Stimulated activated CD4-positive, alpha-beta T cell treated with anti-CD3 and anti-CD28 coated beads, Interleukin-4, amount 100 ng/mL, for 1 hour (primary cell): ENCODE measurements at places on chromosomes 11 and 22.

GRCh38 chr22:25966448-25966913 lies 202.8 kb upstream of the SEZ6L start:
- no peak for DNase-seq

GRCh38 chr11:72781063-72781312 lies 12.9 kb downstream of the STARD10 start:
- no peak for DNase-seq

DNA sequence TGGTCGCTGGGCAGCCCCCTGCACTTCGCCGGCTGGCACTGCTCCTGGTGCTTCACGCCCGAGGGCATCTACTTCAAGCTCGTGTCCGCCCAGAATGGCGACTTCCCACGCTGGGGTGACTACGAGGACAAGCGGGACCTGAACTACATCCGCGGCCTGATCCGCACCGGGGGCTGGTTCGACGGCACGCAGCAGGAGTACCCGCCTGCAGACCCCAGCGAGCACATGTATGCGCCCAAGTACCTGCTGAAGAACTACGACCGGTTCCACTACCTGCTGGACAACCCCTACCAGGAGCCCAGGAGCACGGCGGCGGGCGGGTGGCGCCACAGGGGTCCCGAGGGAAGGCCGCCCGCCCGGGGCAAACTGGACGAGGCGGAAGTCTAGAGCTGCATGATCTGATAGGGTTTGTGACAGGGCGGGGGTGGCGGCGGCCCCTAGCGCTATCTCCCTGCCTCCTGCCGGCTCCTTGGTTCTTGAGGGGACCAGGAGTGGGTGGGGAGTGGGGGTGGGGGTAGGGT lies 13.5 kb upstream of the MIEF1 start:
- DNase-seq, result no peak

- peak; percentile 31 for DNase-seq
These were observed at the start of gene PRSS23 for GRCh38 chr11:86800076-86800959. Gene PRSS23 (plus strand): TSS chr11:86800542. CDS start chr11:86807644, 7,102 bp downstream.

DNA sequence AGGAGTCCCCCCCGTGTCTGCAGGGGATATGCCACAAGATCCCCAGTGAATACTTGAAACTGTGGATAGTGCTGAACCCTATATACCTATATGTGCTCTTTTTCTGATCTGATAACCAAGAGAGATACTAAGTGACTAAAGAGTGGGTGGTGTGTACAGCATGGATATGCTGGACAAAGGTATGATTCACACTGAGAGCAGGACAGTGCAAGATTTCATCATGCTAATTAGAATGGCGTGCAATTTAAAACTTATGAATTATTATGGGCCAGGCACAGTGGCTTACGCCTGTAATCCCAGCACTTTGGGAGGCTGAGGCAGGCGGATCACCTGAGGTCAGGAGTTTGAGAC lies 90.2 kb upstream of the ALKBH3 start:
- DNase-seq, result no peak

DNA sequence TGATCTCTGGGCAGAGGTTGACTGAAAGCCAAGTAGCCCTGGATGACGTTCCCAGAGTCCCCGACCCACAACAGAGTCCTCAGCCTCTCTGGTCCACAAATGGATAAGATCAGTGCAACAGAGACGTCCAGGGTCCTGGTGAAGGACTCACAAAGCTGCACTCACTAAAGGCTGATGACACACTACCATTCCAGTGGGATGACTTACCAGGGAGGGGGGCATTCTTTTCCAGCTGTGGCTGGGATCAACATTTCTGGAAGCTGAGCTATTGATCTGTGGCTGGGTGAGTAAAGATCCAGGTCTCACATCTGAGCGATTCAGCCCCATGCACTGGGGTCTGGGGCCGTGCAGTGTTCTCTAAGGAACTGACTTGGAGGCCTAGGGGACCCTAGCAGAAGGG lies 296.2 kb downstream of the NTM start:
- no peak for DNase-seq

GRCh38 chr11:119019996-119020395 lies 1.4 kb downstream of the TRAPPC4 start:
- no peak for DNase-seq

GRCh38 chr11:113313601-113314000 lies 782 bp upstream of the TTC12 start:
- DNase-seq, result no peak

DNA sequence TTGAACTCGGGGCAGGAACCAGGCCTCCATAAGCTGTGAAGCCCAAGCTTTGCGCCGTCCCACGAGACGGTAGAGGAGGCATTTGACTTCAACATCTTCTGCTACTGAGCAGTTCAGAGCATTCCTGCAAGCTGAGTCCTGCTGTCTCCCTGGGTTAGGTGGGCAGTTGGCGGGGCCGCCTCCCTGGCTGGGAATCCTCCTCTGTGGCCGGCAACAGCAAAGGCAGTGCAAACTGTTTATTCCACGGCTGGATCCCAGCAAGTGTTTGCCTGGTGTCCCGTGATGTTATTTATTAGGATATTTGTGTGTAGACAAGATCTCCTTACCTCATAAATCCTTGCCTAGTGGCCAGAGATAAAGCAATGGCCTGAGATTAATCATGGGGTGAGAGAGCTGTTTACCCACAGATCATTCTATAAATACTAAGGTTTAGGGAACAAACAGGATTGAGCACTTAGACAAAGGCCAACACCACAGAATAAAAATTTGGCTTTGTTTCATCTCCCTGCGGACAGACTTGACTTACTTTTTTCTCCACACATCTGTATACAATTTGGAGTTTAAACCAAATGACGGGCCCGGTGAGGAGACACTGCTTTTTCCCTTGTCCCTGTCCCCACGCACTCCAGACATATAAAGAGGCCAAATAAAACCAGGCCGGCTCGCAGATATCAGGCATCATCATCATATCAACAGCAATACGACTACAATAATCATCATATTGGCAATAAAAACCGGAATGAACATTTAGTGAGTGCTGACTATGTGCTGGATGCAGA lies 63.4 kb downstream of the NAT10 start:
- no peak for DNase-seq

DNA sequence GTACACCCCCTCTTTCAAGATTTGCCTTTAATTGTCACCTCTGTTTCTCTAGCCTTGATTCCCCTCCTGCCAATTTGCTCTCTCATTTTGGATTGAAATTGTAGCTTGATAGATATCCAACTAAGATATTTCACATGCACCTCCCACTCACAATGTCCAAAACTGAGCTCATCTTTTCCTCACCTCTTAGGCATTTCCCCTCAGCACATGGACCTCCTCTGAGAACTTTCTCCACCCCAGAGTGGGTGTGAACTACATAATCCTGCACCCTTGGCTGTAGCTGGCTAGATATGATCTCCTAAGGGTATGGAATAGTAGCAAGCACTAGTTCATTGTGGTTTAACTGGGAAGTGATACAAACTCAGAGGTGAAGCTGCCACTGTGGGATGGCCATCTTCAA lies 91.5 kb upstream of the SESN3 start:
- no peak for DNase-seq

DNA sequence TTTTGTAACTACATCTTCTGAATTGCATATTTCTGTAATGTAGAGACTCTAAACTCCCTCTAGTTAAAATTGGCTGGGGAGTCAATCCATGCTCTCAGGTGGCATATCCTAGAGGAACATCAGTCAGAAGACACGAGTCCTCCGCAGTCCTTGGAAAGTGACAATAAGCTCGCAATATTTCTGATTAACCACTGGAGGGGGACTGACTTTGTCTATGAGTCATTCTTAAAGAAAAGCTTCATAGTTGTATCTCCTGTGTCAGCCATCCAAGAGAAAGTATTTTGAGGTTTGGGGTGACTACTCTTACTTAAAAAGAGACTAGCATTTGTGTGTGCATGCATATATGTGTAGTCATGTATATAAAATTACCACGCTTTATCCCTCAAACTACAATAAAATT lies 60.2 kb downstream of the SLN start:
- DNase-seq, result no peak

DNA sequence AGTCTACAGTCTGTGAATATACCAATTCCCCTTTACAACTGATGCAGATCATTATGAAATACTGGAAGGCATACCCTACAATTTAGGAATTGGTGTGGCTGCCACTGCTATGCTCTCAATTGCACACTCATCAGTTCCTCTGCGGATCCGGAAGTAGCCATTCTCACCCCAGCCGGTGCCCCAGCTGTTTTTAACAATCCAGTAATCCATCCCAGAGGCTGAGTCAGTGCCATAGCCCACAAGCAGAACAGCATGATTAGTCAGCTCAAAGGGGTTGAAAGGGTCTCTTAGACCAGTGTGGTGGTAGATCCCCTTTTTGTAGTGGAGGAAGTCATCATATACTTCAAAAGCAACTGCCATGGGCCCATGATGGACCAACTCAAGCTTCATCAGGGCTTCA lies 43.6 kb downstream of the CTSC start:
- no peak for DNase-seq

DNA sequence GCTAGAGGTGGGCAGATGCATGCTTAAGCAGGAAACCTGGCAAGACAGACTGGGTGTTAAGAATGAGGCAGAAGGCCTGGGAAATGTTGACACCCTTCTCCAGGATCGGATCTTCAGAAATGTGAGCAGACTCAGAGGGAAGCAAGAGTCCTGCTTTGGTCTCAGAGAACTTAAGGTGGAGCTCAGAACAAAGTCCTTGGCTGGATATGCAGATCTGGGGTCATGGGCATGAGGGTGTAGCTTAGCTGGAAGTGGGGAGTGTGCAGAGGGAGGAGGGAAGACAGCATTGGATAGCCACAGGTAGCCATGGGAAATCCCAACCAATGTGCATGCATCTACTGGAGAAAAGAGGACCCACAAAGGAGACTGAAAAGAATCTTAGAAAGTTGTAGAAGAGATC lies 58.6 kb upstream of the CDON start:
- DNase-seq, result no peak

DNA sequence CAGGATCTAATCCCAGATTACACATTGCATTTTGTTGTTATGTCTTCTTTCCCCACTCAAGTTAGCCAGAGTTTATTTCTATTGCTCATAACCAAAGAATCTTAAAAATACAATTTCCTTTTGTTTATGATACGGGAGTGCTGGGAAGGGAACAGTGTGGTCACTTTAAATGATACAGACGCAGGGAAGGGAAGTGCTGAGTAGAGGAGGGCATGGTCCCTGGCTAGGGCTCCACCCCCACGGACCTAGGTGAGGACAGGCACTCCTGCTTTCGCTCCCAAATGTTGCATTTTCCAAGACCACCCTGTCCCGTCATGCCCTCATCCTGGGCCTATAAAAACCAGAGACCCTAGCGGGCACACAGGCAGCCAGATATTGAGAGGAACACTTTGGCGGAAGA lies 30.6 kb upstream of the NARS2 start:
- no peak for DNase-seq

DNA sequence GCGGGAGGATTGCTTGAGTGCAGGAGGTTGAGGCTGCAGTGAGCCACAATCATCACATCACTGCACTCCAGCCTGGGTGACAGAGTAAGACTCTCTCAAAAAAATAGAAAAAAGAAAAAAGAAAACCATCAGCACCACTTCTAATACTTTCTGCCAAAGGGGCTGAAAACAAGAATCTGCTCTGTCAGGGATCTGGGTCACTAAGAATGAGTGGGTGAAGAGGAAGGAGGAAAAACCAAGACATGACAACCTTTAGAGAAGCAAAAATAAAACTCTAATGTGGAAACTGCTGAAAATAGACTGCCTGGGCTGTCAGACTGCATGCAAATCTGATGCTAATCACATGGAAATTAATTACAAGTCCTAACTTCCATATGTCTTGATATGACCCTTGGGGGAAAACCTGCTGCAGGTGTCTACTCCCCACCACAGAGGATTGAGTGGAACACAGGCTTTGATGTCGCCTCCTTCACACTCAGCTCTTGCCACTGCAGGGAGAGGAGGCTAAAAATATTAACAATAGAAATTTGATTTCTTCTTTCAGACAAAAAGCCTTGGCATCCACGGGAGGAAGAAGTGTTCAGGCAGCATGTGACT lies 62.5 kb upstream of the CRTAM start:
- no peak for DNase-seq

GRCh38 chr11:12882670-12883069 lies 126.4 kb upstream of the RASSF10 start:
- no peak for DNase-seq

GRCh38 chr11:72426103-72426757 lies 8.1 kb downstream of the CLPB start:
- no peak for DNase-seq

- no peak for DNase-seq
These were observed 13.1 kb downstream of the PTPN5 start for GRCh38 chr11:18778468-18778867.

- no peak for DNase-seq
These were observed 978 bp downstream of the C11orf87 start for GRCh38 chr11:109422870-109423465.

DNA sequence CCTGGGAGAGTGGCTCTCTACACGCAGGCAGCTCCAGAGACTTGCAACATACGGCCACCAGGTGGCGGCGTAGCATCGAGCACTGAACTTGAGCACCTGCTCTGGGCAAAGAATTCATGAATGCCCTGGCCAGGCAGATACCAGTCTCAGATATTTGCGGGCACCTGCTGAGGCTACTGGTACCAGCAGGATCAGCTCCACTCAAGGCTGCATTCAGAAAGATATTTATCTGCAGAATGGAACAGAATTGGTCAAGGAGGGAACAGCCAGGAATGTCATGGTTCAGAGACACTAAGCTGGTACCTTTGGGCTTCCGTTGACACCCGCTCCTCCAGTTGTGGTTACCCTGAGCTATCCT lies 10.8 kb upstream of the CCDC86 start:
- DNase-seq, result peak; percentile 82

DNA sequence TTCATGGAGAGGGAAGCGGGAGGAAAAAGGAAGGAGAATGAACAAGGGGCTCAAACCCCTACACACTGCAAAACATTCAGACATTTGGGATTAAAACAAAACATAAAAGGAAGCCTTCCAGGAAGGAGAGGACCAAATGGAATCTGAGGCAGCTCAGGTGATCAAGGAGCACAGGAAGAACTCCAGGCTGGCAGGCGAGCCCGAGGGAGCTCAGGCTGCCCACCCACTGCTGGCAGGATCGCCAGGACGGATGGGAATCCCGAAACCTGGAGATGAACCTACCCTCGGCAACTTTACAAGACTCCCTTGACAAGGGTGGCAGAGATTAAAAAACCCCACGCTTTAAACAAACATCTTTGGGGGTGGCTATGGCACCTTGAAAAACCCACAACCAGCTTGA lies 5.0 kb upstream of the PYGM start:
- no peak for DNase-seq

DNA sequence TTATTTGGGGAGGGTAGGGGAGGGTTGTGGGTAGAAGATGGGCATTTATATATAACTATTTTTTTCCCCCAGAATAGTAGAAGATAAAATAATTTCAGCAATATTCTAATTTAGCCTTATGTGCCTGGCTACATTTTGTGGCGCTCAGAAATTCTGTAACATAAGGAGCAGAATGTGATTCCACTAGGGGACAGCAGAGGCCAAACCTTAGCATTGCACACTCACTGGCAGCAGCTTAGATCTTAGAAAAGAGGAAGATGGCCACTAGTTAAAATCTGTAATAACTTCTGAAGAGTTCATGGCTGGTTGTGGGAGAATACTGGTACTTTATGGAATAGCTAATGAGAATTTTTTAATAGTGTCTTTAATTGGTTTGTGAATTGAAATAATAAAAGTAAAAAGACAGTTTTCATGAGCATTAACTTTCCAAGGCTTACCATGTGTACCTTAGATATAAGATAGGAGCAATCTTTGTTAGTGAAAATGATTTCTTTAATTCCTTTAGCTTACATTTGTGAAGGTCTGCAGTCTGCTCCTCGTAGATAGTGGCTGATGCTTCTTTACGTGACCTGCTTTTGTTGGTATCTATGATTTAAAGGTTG lies 33.1 kb downstream of the DDX10 start:
- peak; percentile 10 for DNase-seq

- no peak for DNase-seq
These were observed 1127.1 kb upstream of the CNTN5 start for GRCh38 chr11:97893612-97894011.
